ENCODE measurements at places on chromosomes 12 and 14. TPM values are rescaled to one million over a fixed set of nuclear protein-coding genes. Genes with fewer than 3 reads are reported as not detected.

The CCND2 gene
- 6.1 TPM for polyA plus RNA-seq

The FERMT2 gene
- 6.5 TPM for polyA plus RNA-seq

The SERPINA1 gene
- 1.5 TPM for polyA plus RNA-seq

The SOCS2 gene
- polyA plus RNA-seq, result 4.0 TPM

The RD3L gene
- polyA plus RNA-seq, result not detected

The AHNAK2 gene
- polyA plus RNA-seq, result 104 TPM

The MPHOSPH9 gene
- 4.0 TPM for polyA plus RNA-seq

The FOXN3 gene
- 10.3 TPM for polyA plus RNA-seq

The SIX1 gene
- polyA plus RNA-seq, result 0.04 TPM

The KRT78 gene
- 1,998 TPM for polyA plus RNA-seq

The TAS2R13 gene
- not detected for polyA plus RNA-seq

The CMA1 gene
- polyA plus RNA-seq, result not detected

The SMARCD1 gene
- polyA plus RNA-seq, result 9.8 TPM

The PDE3A gene
- polyA plus RNA-seq, result 0.53 TPM

The GALNT6 gene
- 0.94 TPM for polyA plus RNA-seq

The GPD1 gene
- polyA plus RNA-seq, result 0.29 TPM

The OR6C6 gene
- polyA plus RNA-seq, result not detected

The TMCC3 gene
- polyA plus RNA-seq, result 3.0 TPM

The NDUFA12 gene
- polyA plus RNA-seq, result 76.3 TPM
